Osteoblast (primary cell): ENCODE measurements at places on chromosomes 2 and 18. TPM values are rescaled to one million over a fixed set of nuclear protein-coding genes. Genes with fewer than 3 reads are reported as not detected.

ALLC gene
- total RNA-seq: not detected in 2 replicates

RAB6C gene
- total RNA-seq: not detected in 2 replicates

POTEJ gene
- total RNA-seq: not detected in 2 replicates

SERPINB12 gene
- not detected in 2 replicates for total RNA-seq

TUBA4B gene
- not detected in 2 replicates for total RNA-seq

C2orf78 gene
- not detected in 2 replicates for total RNA-seq

ERFE gene
- total RNA-seq: 0.88 and 1.8 TPM in 2 replicates

CHRND gene
- total RNA-seq: not detected in 2 replicates

DAW1 gene
- total RNA-seq: under 0.01 TPM in 1 of 2 replicates, not detected in the other

STPG4 gene
- 0.59 and 0.72 TPM in 2 replicates for total RNA-seq

GNLY gene
- not detected in 2 replicates for total RNA-seq

FAM117B gene
- 2.9 and 3.2 TPM in 2 replicates for total RNA-seq

ITPRIPL1 gene
- 1.4 and 1.8 TPM in 2 replicates for total RNA-seq

- H3K36me3 ChIP-seq: no peaks in the 10 kb centered on the region
- H3K27me3 ChIP-seq: no peaks in the 10 kb centered on the region
- H3K4me1 ChIP-seq: no peaks in the 10 kb centered on the region
- no peak overlapping the region for H3K27ac ChIP-seq
Observed at GRCh38 chr2:30888852-30889409, 81.7 kb upstream of the CAPN13 start.

DNA sequence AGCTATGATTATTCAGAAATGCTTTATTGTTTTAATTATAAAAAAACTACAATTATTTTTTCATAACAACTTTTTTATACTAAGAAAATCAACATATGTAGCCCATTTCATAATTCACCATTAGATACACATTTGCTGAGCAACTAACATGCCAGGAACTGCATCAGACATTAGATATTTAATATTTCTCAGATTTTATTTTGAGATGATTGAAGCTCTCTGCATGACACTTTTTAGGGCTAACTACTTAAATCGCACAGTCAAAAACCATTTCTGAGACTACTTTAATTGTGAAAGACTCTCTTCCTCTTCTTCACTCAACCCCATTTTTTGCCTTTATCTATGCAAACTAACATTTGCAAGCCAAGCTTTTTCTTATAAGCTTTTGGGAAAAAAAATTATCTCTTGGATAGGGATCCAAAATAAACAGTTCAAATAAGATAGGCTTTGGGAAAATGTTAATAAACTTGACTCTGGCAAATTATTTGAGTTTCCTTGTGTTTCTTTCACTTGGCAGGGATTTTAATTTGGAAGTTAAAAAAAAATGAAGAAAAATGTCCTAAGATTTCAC, 9.1 kb upstream of the COL3A1 start:
- no peak for DNase-seq
- H3K4me1 ChIP-seq: peaks cover 9% of the 10 kb centered on the region
- H3K27me3 ChIP-seq: no peaks in the 10 kb centered on the region
- no peak overlapping the region for H3K4me3 ChIP-seq

DNA sequence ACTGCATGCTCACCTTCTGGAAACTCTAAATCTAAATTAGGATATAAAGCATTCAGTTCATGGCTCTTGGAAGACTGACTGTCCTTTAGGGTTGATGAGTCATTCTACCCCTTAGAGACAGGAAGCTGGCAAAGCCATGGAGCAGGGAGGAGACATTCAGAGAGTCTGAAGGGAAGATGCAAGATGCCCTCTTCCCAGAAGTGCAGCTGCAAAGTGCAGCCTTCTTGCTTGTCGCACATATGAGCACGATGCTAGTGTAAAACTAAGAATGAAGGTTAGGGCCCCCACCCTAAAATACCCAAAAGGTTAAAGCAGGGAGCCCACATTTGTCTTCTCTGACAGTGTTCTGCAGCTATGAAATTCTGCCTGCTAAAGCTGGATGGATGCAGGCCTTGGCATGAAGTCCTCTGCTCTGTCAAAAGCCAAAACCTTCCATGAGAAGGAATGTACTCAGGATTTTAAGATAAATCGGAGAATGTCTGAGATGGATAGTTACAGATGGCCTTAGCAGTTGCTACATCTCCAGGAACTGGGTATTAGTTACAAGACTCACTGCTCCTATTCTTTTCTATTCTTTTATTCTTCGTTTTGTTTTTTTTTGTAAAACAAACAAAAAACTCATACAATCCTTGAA, 89.7 kb downstream of the POLE4 start:
- H3K27ac ChIP-seq: no peak overlapping the region
- no peaks in the 10 kb centered on the region for H3K27me3 ChIP-seq
- DNase-seq: no peak
- H3K36me3 ChIP-seq: no peaks in the 10 kb centered on the region
- H3K4me1 ChIP-seq: peaks cover 18% of the 10 kb centered on the region

- H3K4me1 ChIP-seq: no peaks in the 10 kb centered on the region
- peak; percentile 39 for DNase-seq
- H3K4me3 ChIP-seq: no peak overlapping the region
- H3K36me3 ChIP-seq: no peaks in the 10 kb centered on the region
Observed at GRCh38 chr2:505941-506340, 171.3 kb downstream of the TMEM18 start.

GRCh38 chr18:48931680-48932461, 18.9 kb downstream of the SMAD7 start:
- H3K4me3 ChIP-seq: peak overlapping the region; percentile 45
- peaks cover 100% of the 10 kb centered on the region for H3K4me1 ChIP-seq

DNA sequence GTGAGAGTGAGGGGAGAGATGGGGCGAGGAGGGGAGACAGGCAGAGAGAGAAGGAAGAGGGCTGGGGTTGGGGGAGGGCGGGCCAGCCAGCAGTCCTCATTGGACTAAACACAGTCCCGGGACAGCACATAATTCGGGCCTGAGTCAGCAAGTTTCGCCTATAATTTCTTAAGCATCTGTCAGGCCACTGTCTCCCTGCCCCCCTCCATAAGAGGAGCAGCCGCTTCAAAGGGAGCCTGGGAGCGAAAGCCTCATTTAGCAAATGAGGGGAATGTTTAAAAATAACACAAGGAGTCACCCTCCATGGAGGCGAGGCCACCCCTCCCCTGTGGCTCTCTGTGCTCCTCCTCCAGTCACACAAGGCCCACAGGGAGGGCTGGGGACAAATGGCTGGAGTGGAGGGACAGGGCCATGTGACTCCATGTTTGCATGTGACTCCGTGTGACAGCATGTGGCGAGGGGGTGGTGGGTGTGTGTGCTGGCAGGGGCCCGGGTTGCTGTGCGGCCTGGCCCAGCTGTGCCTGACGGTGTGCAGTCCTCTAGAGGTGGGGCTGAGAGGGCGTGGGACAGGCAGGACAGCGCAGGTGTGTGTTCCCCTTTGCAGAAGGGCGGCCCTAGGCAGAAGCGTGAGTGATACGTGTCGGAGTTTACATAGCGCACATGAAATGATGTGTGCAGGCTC, 162.4 kb downstream of the CELF4 start:
- H3K4me1 ChIP-seq: peaks cover 9% of the 10 kb centered on the region
- peak overlapping the region; percentile 31 for H3K27ac ChIP-seq
- no peak overlapping the region for H3K4me3 ChIP-seq
- no peaks in the 10 kb centered on the region for H3K36me3 ChIP-seq

- peak; percentile 23 for DNase-seq
- no peak overlapping the region for H3K27ac ChIP-seq
- H3K27me3 ChIP-seq: no peaks in the 10 kb centered on the region
Observed at GRCh38 chr18:34647251-34647650, 62.8 kb upstream of the DTNA start.

- H3K4me3 ChIP-seq: peak overlapping the region; percentile 35
- H3K27me3 ChIP-seq: no peaks in the 10 kb centered on the region
- H3K4me1 ChIP-seq: peaks cover 44% of the 10 kb centered on the region
- H3K36me3 ChIP-seq: no peaks in the 10 kb centered on the region
- H3K27ac ChIP-seq: peak overlapping the region; percentile 40
- DNase-seq: peak; percentile 94
Observed at GRCh38 chr2:98909317-98910211, 26.5 kb downstream of the CRACDL start.

GRCh38 chr18:49645841-49646351, 84.0 kb downstream of the LIPG start:
- peak overlapping the region; percentile 62 for H3K4me3 ChIP-seq
- peak; percentile 93 for DNase-seq
- no peaks in the 10 kb centered on the region for H3K27me3 ChIP-seq
- no peaks in the 10 kb centered on the region for H3K36me3 ChIP-seq
- peaks cover 24% of the 10 kb centered on the region for H3K4me1 ChIP-seq

- no peaks in the 10 kb centered on the region for H3K4me1 ChIP-seq
- H3K36me3 ChIP-seq: no peaks in the 10 kb centered on the region
- DNase-seq: no peak
- H3K27me3 ChIP-seq: no peaks in the 10 kb centered on the region
Observed at GRCh38 chr2:72389447-72389846, 241.8 kb upstream of the CYP26B1 start.

DNA sequence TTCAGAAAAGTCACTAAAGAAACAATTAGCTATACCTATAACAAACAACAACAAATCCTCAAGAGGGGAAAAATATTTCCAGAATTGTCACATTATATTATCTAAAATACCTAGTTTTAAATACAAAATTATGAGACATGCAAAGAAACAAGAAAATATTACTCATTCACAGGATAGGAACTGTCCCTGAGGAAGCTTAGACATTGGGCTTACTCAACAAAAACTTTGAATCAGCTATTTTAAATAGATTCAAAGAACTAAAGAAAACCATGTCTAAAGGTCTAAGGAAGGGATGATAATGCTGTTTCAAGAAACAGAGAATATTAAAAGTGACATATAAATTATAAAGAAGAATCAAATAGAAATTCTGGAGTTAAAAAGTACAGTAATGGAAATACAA, 131.9 kb upstream of the ZNF516 start:
- H3K4me3 ChIP-seq: no peak overlapping the region
- H3K4me1 ChIP-seq: no peaks in the 10 kb centered on the region
- H3K36me3 ChIP-seq: no peaks in the 10 kb centered on the region
- no peak for DNase-seq
- H3K27ac ChIP-seq: no peak overlapping the region

GRCh38 chr2:165219481-165219880, 15.6 kb upstream of the SCN3A start:
- H3K27ac ChIP-seq: no peak overlapping the region
- H3K36me3 ChIP-seq: no peaks in the 10 kb centered on the region
- no peak overlapping the region for H3K4me3 ChIP-seq
- H3K27me3 ChIP-seq: no peaks in the 10 kb centered on the region
- H3K4me1 ChIP-seq: no peaks in the 10 kb centered on the region

DNA sequence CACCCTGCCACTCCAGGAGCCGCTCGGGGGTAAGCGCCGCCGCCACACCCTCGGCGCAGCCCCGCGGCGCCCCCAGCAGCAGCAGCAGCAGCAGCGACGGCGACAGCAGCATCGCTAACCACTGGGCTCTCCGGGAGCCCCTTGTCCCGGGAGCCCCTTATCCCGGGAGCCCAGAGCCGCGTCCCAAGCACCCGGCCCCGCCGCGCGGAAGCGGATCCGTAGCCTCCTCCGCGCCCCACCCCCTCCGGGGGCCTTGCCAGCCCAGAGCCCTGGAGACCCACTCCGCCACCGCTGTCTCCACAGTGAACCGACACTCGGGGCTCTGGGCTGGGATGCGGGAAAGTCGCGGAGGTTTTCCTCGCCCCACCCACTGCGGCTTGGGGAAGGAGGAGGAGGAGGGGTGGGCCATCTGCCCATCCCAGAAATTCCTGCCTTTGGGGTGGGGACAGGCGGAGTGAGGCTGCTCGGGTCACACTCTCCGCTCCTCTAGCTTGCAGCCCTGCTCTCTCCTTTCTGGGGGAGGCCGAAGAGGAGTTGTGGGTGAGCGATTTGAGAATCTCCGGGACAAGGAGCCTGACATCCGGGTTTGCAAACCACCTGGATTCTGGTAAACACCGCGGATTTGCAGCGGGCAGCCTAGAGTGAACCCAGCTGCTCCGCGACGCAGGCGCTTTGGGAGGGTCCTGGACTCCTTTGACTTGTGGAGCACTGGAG, at the start of gene PLA2R1:
Gene PLA2R1, minus strand, starts transcription at position 324 of the 714 bp plus-strand sequence. Its CDS starts 212 bp downstream, at position 112.
- peak within 1 kb of the TSS; percentile 83 for H3K4me3 ChIP-seq
- peak; percentile 91 for DNase-seq
- H3K4me1 ChIP-seq: peaks cover 9% of the 10 kb centered on the region
- H3K36me3 ChIP-seq: no peaks in the 10 kb centered on the region
- H3K27me3 ChIP-seq: peaks cover 2% of the 10 kb centered on the region

- DNase-seq: no peak
- no peak overlapping the region for H3K27ac ChIP-seq
- H3K27me3 ChIP-seq: no peaks in the 10 kb centered on the region
- H3K36me3 ChIP-seq: no peaks in the 10 kb centered on the region
- no peak overlapping the region for H3K4me3 ChIP-seq
- peaks cover 5% of the 10 kb centered on the region for H3K4me1 ChIP-seq
Observed at GRCh38 chr2:178895171-178895570, 87.9 kb upstream of the TTN start.

GRCh38 chr2:102337012-102337411, 18.6 kb upstream of the IL18R1 start:
- no peak overlapping the region for H3K27ac ChIP-seq
- H3K36me3 ChIP-seq: no peaks in the 10 kb centered on the region
- H3K27me3 ChIP-seq: no peaks in the 10 kb centered on the region
- H3K4me3 ChIP-seq: no peak overlapping the region

DNA sequence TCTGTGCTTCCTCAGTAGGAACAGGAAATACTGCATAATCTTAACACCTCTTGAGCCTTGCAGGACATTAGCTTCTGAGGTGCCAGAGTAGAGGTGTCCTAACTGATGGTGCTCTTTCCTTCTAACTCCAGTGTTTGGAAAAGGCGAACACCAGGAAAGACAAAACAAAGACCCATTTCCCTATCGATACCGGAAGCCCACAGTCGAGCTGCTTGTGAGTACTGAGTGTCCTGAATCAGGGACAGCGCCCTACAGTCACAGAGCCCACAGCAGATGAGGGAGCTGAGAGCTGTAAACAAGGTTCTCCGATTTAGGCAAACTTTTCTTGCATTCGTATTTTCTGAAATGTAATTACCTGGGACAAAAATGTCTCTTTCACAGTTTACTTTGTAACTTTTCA, 50.7 kb downstream of the SLC14A2 start:
- DNase-seq: no peak
- H3K27me3 ChIP-seq: no peaks in the 10 kb centered on the region
- peaks cover 26% of the 10 kb centered on the region for H3K4me1 ChIP-seq
- H3K36me3 ChIP-seq: no peaks in the 10 kb centered on the region
- H3K27ac ChIP-seq: no peak overlapping the region

DNA sequence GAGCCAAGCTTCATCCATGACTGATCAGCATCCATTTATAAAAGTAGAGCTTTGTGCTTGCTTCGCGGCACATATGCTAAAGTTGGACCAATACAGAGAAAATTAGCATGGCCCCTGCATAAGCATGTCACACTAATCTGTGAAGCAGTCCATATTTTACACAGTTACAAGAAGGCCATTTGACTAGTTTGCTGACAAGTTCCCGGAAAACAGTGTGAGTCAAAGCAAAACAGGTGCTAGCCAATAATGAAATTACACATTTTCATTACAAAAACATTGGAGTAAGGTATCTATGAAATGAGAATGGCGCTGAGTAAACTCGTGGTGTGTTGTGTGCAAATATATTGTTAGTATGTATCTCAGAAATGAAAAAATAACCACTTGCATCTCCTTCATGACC, 4.7 kb downstream of the ANKRD62 start:
- H3K4me3 ChIP-seq: no peak overlapping the region
- H3K36me3 ChIP-seq: no peaks in the 10 kb centered on the region
- DNase-seq: no peak
- H3K27ac ChIP-seq: no peak overlapping the region
- peaks cover 7% of the 10 kb centered on the region for H3K27me3 ChIP-seq
